Right renal pelvis (tissue), 4 donors: ENCODE measurements at places on chromosomes 2 and 18.

DNA sequence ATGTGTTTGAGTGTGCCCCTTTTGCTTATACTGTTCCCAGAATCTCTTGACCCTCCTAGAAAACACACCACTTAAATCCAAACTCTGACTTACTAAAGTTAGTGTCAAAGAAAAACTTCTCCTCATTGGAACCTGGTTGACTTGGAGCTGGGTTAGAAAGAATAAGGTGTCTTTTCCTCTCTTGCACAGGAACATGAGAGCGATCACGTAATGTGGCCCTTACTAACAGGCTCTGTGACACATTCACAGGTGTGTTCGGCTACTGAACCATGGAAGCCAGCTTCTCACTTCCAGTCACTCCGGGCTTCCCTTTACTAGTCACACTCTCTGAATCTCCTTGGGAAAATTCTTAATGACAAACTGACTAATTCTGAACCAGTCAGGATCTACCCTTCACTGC lies 5.4 kb upstream of the POU3F3 start:
- DNase-seq: no peak

GRCh38 chr2:30764021-30764800 lies 43.0 kb downstream of the CAPN13 start:
- DNase-seq: no peak

GRCh38 chr18:27865431-27865830 lies 311.5 kb downstream of the CDH2 start:
- no peak for DNase-seq

- no peak for DNase-seq
These were observed 41.3 kb upstream of the YPEL5 start for GRCh38 chr2:30105556-30105955.

GRCh38 chr2:190947711-190948251 lies 66.2 kb downstream of the STAT1 start:
- DNase-seq: no peak

GRCh38 chr2:11168488-11168887 lies 13.2 kb downstream of the SLC66A3 start:
- DNase-seq: no peak

GRCh38 chr2:103616891-103617290 lies 855.1 kb downstream of the TMEM182 start:
- DNase-seq: no peak

GRCh38 chr2:238517209-238517608 lies 90.5 kb downstream of the ASB1 start:
- no peak for DNase-seq

GRCh38 chr18:53380063-53380639 lies 844.3 kb downstream of the MBD2 start:
- DNase-seq: no peak

DNA sequence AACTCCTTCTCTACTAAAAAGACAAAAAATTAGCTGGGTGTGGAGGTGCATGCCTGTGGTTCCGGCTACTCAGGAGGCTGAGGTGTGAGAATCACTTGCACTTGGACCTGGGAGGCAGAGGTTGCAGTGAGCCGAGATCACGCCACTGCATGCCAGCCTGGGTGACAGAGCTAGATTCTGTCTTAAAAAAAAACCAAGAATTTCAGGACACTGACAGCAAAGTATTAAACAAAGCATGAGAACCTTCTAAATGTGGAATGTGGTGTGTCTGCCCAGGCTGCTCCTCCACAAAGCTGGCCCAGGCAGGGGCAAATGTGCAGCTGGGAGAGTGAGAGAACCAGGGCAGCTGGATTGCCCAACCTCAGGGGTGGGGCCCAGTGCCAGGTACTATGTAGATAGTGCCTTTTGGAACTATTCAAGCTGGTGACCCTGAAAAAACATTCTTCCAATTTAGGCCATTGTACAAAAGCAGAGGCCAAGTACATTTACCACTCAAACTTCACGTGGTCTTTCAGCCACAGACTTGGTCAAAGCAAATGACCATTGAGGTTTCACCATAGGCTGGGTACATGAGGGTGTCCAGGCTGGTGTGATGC lies 6.7 kb upstream of the UGT1A5 start:
- DNase-seq: no peak

GRCh38 chr2:236549165-236549564 lies 20.5 kb upstream of the ACKR3 start:
- DNase-seq: no peak

DNA sequence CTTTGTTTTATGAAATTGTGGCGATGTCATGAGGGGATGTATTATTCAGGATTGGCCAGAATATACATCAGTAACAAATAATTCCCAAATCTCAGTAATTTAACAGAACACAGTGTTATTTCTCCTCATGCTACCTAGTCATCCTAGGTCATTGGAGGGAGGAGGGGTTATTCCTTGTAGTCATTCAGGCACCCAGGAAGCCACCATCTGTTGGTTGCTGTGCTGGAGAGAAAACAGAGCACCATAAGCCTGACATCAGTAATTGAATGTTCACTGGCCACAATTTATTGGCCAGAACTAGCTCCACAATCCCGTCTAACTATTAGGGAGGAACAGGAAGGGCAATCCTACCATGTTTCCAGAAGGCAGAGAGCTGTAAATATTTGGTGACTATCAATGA lies 303.5 kb upstream of the CELF4 start:
- no peak for DNase-seq

- DNase-seq: no peak
These were observed 218.8 kb downstream of the CYP26B1 start for GRCh38 chr2:71928734-71929481.

GRCh38 chr2:172345956-172346555 lies 81.3 kb upstream of the ITGA6 start:
- DNase-seq: no peak

DNA sequence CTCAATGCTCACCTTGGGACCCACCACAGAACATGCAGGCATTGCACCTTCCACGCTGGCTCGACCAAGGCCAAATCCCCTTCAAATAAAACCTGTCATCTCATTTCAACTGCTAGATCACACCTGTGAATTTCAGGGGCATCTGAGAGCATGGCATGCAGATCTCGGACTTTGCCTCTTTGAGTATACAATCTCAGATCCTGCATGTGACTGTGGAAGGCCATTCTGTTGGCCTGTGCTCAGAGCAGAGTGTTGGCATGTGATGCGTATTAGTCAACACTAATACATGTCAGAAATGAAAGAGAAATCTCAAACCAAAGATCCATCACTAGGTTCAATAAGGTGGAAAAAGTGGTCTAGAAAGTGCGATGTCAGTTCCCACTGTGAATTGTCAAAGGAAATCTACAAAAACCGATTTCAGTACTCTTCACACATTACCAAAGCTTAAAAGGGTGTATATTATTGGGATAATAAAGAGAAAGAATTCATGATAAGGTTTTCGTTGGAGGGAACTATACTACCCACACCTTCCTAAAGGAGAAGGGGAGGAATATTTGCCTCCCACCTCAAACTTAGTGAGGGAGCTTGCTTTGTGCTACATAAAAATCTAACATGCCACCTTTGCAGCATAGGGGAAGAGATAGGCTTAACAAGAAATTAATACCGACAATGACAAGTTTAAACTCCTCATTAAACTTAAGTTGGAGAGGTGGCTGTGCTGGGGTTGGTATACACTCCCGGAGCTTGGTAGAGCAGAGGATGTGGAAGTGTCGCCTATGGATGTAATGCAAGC lies 7.8 kb downstream of the XDH start:
- no peak for DNase-seq

DNA sequence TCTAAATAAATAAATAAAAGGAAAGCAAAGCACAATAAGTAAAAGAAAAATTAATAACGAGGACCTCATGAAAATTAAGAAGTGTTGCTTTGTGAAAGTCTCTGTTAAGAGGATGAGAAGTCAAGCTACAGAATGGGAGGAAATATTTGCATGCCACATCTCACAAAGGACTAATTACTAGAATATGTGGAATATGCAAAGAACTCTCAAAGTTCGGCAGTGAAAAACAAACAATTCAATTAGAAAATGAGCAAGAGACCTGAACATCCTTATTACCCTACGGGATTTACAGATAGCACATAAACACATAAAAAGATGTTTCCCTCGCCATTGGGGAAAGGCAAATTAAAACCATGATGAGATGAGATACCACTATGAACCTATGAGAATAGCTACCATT lies 23.3 kb downstream of the CYP26B1 start:
- DNase-seq: no peak

DNA sequence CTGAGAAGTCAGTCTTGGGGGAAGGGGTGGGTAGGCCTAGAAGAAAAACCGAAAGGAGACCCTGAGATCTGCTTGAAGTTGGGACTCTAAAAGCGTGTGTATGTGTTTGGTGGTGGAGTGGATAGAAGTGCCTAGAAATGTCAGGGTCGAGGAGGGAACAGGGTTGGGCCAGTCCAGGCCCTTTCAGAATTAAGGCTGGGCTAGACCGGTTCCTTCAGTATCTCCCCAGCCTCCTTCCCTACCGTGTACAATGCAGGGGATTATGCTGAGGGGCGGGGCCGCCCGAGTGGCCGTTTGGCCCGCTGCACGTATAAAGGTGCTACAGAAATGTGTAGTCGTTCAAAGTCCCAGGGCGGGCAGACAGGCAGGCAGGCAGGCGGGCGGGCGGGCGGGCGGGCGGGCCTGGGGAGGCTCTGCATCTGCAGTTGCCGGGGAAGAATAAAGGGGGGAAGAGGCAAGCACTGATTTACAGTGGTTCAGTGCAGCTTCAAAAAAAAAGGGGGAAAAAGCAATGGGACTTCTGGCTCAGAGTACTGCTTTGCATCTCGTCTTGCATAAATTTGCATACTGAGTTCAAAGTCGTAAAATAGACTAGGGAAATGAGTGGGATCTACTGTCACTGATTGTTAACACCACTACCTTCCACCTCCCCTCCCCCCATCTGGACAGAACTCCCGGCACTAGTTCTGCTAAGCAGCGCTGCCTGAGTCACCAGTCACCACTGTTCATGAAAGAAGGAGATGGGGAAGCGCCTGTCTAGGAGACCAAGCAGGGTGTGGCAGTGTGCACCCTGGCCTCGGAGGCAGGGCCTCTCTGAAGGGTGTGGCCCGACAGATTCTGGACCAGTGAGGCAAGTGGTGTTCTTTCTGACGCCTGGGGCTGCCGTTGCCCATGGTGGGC lies 3.6 kb downstream of the IGFBP2 start:
- no peak for DNase-seq

- DNase-seq: no peak
These were observed 53.9 kb downstream of the PHLPP1 start for GRCh38 chr18:62769216-62769615.

DNA sequence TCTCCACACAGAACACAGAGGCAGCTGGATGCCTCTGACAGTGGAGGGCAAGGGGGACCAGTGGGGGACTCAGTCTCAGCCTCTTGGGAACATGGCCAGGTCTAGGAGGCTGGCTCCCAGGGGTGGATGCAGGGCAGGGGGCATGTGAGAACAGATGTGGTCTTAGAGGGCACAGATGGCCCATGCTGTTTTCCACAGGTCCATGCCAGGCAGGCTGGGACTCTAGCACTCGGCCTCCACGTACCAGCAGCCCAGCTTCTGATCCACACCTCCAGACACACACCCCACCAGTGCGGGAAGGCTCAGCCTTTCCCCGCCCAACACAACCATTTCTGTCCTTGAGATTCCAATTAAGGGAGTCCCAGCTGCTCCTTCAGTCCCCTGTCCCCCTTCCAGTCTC lies 42.4 kb downstream of the TNS1 start:
- DNase-seq: no peak

DNA sequence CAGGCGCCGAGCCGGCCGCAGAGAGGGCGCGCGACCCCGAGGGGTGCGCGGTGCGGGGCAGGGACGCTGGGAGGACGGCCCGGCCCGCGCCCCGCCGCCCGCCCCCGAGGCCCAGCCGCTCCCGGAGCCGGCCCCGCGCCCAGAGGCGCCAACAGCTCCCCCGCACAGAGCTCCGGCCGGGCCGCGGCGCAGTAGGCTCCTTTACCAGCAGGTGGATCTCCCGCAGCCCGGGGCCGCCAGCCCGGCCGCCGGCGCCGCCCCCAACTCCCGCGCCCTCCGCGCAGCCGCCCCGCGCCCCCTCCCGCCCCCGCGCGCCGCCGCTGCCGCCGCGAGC lies 258 bp downstream of the MGAT4A start:
- no peak for DNase-seq

DNA sequence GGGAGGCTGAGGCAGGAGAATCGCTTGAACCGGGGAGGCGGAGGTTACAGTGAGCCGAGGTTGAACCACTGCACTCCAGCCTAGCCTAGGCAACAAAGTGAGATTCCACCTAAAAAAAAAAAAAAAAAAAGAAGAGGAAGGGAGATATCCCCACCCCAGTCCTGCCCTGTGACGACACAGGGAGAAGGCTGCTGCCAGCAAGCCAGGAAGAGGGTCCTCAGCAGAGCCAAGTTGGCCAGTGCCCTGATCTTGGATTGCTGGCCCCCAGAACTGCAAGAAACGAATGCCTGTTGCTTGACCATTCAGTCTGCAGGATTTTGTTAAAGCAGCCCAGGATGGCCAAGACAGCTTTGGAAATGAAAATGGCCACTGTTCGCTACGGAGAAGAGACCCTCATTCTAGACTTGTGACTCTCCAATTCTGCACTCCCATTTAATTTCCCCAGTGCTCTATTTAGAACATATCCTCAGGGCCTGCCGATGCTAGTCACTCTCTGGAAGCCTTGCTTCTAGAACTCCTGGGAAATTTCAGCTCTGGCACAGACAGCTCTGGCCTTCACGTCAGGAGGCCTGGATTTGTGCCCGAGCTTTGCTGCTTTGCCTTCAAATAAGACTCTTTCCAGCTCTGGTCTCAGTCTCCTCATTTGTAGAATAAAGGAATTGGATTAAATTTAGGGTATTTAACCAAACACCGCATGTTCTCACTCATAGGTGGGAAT lies 15.7 kb upstream of the AMMECR1L start:
- DNase-seq: no peak

GRCh38 chr2:96914332-96914731 lies 44.5 kb upstream of the SEMA4C start:
- DNase-seq: no peak

DNA sequence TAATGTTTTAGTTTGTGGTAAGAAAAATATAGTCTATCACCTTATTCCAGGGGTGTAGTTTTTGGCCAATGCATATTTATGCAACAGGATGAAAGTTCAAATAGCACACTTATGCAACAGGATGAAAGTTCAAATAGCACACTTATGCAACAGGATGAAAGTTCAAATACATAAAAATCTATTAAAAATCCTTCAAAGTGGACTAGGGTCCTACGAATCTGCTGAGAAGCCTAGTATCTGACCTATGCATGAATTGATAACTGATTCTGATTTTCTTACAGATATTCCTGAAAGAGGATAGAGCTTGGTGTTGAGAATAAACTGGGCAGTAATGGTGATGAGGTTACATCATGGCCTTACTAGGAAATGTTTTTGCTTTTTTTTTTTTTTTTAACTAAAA lies 2.8 kb downstream of the PECR start:
- DNase-seq: no peak

- DNase-seq: no peak
These were observed 32.4 kb downstream of the NTSR2 start for GRCh38 chr2:11637546-11637945.
